HepG2 (cell line): ENCODE measurements at places on chromosomes 16 and 17. TPM values are rescaled to one million over a fixed set of nuclear protein-coding genes. Genes with fewer than 3 reads are reported as not detected.

DNA sequence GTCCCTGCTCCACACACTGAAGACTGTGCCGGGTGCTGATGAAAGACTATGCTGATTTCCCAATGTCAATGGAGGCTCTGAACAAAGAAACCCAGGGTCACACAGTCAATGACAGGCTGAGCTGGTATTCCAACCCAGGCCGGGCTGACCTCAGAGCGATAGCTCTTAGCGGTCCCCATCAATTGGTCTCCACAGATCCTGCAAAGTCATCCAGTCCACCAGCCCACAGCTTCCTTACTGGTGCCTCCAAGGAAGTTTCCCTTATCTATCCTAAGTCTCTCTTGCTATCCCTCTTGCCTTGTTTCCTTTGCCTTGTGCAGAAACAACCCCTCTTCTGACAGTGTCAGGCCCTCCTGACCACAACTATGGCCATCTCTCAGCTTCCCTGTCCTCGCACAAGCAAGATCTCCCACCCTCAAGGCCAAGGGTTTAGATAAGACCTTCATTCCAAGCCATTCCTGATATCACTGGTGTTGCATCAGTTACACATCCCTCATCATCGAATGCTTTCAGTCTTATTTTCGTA, 52.7 kb upstream of the KSR1 start:
- no peak for DNase-seq

- DNase-seq, result no peak
Measured at GRCh38 chr16:17278988-17279387, 191.8 kb downstream of the XYLT1 start.

GRCh38 chr17:76337413-76337777, 16.3 kb downstream of the PRPSAP1 start:
- DNase-seq, result no peak

DNA sequence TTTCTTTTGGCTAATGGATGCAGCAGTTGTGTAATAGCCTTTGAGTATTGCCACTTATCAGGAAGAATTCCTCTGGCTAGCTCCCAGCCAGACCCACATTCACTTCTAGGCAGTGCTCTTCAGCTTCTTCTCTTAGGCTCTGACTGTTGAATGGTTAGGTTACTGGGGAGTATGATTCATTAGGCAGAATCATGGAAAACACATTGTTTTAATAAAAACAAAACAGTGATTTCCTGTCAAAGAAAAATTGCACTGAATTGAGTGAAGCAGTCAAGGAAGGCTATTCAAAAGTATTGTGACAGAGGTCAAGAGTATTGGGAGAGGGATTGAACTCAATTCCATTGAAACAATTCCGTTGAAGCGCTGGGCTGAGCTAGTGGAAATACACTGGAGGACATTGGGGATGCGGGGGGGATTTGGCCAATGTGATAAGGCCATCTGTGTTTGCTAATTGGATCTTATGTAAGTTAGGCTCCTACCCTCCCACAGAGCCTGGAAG, 68.0 kb downstream of the CNTNAP4 start:
- no peak for DNase-seq

- no peak for DNase-seq
Measured at GRCh38 chr17:18028114-18028951, 10.6 kb downstream of the ATPAF2 start.

The TEDC2 gene
- total RNA-seq, result 19.7 and 24.4 TPM in 2 replicates

The BRIP1 gene
- total RNA-seq, result 27.7 and 33.5 TPM in 2 replicates

The G6PC1 gene
- 0.56 and 1.7 TPM in 2 replicates for total RNA-seq

The SP2 gene
- total RNA-seq, result 1.4 and 1.5 TPM in 2 replicates
